WERI-Rb-1 (cell line): ENCODE measurements at places on chromosomes 7 and 10.

DNA sequence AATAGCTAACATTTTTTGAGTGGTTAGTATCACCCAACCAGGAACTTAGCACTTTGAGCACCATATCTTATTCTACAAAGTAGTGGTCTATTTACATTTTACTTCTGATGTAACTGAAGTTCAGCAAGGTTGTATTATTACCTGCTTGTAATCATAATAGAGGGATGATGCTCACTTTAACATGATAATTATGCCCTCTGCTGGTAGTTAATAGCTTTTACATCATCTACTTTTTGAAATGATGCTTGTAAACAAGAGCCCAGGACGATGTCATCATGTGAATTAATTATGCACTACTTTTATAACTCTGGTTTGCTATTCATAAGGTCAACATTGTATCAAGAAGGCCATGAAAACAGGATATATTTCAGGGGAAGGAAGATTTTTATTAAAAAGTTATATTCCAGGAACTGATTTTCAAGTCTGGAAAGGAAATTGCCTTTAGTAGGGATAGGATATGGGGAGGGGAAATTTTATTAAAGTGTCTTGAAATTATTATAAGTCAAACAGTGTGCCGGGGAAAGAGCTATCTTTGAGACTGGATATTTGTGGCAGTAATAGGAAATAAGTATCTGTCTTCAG lies 80.3 kb upstream of the SCIN start:
- no peak for DNase-seq

GRCh38 chr10:106917452-106918055 lies 247.0 kb downstream of the SORCS1 start:
- peak; percentile 63 for DNase-seq

DNA sequence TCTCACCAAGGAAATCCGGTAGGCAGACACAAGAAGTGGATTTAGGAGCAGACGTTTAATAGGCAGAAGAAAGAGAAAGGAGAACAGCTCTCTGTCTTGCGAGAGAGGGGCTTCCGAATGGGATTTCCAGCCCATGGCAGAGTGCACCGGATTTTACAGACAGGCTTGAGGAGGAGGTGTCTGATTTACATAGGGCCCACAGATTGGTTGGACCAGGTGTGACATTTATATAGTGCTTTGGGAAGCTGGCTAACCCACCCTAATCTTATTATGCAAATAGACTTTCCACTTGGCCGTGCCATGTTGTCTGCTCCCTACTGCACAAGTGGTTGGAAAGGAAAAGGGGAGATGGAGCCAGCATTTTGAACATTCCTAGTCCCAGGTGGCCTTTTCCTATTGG lies 57.8 kb downstream of the ANKMY2 start:
- peak; percentile 56 for DNase-seq

DNA sequence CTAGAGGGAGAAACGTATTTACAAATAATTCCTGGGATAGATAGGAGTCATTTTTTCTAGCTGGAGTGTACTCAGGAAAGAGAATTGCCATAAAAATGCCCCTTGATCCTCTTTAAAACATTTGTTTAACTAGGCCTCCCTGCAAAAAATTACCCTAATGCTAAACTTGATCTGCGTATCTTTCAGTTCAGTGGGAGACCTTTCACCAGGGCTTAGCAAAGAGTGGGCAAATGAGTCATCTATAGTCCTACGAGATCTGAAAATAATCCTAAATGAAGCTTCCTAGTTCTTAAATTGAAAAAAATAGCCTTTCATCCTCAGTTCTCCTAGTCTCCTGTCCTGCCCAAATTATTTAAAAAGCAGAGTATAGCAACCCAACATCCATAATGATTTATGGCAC lies 198.6 kb upstream of the FRMD4A start:
- no peak for DNase-seq

- no peak for DNase-seq
Measured at GRCh38 chr10:62233356-62234076, 35.1 kb downstream of the RTKN2 start.

- DNase-seq, result no peak
Measured at GRCh38 chr7:26684447-26684846, 179.9 kb downstream of the SKAP2 start.

DNA sequence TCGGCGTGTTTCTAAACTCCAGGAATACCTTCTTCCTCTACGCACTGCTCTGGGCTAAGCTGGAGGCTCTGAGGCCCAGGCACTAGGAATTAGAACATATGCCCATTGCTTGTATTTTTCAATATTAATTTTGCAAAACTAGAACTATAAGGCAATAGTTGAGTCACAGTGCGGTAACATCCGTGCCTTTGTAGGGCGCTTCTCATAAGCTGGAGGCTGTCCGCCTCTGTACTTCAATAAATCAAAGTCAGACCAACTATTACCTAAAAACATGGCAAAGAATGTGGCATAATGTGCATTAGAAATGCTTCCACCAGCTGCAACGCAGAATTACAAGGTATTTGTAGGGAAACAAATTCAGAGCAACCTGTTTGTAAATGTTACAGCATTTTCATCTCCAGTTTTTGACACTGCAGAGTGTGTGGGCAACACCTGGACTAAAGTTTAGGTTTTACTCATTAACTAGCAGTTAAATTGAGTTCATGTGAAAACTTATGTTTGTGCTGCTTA lies 440 bp upstream of the MINDY3 start:
- no peak for DNase-seq

- no peak for DNase-seq
Measured at GRCh38 chr7:2820508-2820934, 23.6 kb downstream of the GNA12 start.

GRCh38 chr7:143205560-143206293 lies 16.1 kb upstream of the TAS2R40 start:
- DNase-seq, result no peak

GRCh38 chr7:107836237-107837144 lies 33.5 kb upstream of the SLC26A3 start:
- no peak for DNase-seq

DNA sequence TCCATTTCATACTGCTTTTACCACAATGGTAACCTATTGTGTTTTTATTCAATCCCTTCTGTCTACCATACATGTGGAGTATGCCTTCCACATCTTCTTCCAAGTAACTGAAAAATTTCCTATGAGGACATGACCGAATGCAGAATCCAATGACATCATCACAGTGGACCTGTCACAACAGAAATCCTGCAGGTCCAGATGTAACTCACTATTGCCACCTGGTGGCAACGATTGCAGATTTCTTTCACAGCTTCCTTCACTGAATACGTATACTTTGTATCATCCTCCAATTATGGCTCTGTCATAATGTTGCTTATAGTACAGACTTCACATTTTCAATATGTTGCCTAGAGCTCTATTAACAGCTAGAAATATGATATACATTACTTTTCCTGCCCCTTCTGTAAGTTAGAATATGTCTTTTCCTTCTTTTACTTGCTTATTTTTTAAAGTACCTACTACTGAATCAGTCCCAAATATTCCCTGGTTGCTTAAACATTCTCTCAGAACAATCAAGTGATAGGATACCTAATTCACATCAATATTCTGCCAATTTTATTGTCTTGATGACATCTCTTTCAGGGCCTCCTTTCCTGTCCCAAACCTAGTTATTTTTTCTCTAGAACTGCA lies 45.4 kb downstream of the SLC13A1 start:
- peak; percentile 75 for DNase-seq

- no peak for DNase-seq
Measured at GRCh38 chr7:88169717-88170320, 50.0 kb downstream of the SRI start.

DNA sequence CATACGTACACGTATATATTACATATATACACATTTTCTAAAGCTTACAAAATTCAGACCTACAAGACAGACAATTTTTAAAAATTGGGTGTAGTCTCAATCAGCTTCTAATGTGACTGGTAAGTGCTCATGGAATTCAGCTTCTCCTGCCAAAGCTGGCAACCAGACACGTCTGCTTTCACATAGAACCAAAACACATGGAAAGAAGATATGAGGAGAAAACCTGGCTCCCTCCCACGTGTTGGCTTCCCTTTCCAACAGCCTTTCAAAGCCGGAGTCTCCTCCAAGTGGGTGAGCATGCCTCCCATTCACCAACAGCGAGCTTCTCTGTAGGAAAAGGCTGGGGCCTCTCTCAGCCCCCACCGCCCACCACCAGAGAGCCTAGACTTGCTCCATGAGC lies 33.4 kb downstream of the CDCA7L start:
- DNase-seq, result no peak

GRCh38 chr7:118288098-118288497 lies 63.6 kb downstream of the ANKRD7 start:
- DNase-seq, result no peak

- no peak for DNase-seq
Measured at GRCh38 chr10:35185260-35186034, 58.8 kb downstream of the CREM start.

GRCh38 chr7:158382363-158383254 lies 205.0 kb downstream of the PTPRN2 start:
- peak; percentile 34 for DNase-seq

DNA sequence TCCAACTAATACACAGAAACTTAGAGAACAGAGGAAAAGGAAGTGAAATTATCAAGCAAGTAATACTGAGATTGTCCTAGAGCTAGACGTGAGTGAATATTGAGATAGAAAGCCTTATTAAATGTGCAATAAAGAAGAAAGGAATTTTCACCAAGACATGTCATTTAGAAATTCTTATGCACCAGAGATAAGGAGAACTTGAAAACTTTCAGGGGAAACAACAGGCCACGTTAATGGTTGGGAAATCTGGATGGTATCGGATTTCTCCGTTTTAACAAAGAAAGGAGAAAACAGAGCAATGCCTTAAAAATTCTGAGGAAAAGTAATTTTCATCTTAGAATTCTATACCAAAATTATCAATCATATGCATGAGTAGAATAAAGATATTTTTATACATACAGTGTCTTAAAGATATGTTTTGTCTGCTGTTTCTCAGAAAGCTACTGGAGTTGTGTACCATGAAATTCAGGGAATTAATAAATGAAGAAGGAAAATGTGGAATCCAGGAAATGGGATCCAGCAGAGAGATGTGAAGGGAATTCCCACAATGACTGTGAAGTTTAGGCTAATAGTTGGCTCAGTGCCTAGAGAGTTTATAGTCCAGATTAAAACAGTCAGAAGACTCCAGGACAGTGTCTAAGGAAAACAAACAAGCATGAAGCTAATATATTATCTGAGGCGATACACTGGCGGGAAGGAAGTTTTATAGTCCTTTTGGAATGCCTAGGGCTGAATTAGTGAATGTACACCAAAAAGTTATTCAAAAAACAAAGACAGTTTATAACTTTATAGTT lies 159.5 kb downstream of the PPP1R9A start:
- DNase-seq, result no peak

- no peak for DNase-seq
Measured at GRCh38 chr10:86522510-86522855, 891 bp upstream of the WAPL start.

- DNase-seq, result peak; percentile 83
Measured at GRCh38 chr10:92914478-92915325, 66.4 kb downstream of the EXOC6 start.

DNA sequence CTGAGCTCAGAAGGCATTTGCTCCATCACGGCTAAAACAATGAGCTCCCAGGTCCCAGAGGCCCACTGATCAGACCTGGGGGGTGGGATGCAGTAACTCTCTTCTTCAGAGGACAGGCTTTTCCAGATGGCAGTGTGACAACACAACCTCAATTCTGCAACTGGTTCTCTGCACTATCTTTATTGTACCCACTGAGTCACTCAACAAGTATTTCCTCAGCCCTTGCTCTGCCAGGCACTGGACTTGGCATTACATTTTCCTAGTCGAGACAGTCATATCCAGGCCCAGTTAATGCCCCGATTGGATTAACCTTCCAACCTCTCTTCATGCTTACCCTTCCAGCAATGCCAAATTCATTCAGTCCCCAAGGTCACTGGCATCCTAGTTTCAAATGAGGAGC lies 72.6 kb downstream of the JAZF1 start:
- no peak for DNase-seq

GRCh38 chr10:8060010-8060703 lies 5.7 kb downstream of the GATA3 start:
- no peak for DNase-seq

DNA sequence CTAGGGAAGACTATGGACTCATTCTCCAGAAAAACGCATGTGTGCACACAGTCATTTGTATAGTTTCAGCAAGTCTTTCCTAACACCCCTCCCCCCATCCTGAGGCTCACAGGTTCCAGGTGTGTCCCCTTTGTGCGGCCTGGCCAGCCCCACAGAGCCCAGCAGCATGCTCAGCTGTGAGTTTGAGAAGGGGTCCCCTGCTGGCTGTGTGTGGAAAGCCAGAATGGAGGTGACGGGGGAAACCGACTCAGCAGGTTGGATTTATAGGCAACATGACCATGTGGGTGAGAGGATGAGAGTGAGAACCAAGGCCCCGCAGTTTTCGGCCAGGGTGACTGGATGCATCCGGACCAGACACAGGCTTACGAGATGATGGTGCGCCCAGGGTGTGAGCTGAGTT lies 9.9 kb downstream of the PTPRE start:
- DNase-seq, result no peak

DNA sequence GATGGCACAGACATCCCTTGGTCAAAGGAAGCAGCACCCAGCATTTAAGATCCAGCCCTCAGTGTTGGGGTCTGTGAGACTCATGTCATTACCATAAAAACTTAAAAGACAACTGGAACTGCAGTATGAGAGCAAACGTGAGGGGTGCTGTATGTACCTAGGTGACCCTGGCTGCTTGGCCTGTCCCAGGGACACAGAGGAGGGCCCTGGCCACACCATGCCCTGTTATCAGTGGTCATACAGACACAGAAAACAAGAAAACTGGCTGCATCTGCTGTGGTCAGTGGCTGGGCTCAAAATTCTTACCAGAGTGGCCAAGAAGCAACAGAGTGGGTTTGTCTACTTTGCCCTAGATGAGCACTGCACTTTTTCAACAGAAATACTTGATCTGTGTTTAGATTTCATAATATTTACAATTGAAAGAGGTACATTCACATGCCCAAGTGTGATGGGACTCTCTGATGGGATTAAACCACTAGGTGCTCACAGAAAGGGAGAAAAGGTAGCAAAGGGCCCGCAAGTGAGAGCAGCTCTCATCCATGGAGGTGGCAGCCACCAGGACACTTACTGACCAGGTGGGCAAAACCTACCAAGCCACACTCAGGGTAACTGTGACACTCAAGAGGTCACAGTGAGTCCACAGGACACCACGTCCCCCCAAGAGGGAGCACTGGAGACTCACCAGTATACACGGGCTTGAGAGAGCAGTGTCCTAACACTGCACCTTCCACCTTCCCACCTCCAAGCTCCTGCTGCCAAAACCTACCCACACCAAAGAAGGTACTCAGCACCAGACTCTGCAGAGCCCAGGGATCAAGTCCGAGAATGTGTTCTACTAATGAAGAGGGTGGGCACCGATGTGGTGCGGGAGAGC lies 68.1 kb upstream of the CAMK2B start:
- no peak for DNase-seq

- DNase-seq, result no peak
Measured at GRCh38 chr7:156104501-156105336, 292.5 kb upstream of the SHH start.

GRCh38 chr7:926061-927030 lies 28.1 kb downstream of the ADAP1 start:
- DNase-seq, result no peak
